MV-4-11 (cell line): ENCODE measurements at places on chromosomes 6 and 20.

DNA sequence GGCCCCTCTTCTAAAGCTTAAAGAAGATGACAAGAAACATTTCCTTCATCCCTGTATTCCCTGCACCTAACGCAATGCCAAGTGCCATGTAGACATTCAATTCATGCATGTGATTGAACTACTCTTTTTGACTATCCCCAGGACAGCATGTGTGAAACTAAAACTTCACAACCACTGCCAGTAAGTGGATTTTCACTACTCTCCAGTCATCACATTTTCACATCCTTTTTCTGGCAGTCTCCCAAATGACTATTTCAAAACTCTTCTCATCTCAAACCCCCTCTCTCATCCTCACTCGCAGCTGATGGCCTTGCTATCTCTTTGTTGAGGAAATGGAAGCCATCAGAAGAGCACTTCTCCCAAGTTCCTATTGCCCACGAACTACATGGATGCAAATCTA, 122.6 kb downstream of the OPRM1 start:
- DNase-seq: peak; percentile 95

DNA sequence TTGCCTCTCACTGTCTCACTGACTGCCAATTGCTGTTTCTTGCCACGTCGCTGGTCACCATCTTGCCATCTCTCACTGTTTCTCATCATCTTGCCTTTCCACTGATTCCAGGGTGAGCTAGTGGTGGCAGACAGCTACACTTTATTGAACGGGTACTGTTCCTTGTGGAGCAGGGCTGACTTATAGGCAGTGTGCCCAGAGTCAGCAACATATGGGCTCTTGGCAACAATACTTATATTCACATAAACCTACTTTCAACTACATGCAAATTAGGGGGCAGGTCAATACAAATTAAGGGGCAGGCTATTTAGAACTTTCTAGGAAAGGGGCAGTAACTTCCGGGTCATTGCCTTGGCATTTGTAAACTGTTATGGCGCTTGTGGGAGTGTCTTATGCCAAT, 186.2 kb upstream of the SYNDIG1 start:
- DNase-seq: no peak

- peak; percentile 97 for DNase-seq
Measured at GRCh38 chr6:122717350-122717749, 62.2 kb upstream of the FABP7 start.

- no peak for DNase-seq
Measured at GRCh38 chr6:39820553-39820952, 28.4 kb downstream of the DAAM2 start.

DNA sequence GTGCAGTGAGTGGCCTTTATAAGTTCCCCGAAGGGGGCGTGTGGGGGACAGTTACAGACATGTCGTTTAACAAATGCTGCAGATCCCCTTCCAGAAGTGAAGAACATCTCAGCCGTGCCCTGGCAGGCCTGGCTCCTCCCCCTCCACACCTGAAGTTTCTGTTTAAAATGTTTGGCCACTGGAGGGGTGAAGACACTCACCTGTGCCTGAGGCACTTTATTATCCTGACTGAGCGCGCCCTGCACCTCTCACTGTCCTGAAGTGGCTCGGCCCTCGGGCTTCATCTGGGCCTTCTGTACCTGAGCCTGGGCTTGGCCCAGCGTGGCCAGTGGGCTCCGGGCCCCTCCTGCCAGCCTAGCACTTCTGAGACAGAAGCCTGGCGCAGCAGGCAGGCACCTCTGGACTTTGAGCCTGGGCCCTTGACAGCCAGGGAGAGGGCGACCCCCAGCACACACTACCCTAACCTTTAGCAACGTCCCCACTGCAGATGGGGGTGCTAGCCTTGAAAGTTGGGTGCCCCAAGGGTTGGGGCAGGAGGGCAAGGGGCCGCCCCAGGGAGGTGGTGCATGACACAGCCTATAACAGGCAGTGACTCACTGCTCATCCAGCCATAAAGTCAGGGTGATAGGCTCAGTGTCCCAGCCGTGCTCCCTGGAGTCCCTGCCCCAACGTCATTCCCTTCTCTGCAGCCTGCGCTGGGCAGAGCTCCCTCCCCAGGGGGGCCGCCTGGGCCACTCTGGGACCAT, 13.6 kb upstream of the GATA5 start:
- no peak for DNase-seq

GRCh38 chr6:34273242-34273805, 24.5 kb upstream of the SMIM29 start:
- DNase-seq: peak; percentile 33

DNA sequence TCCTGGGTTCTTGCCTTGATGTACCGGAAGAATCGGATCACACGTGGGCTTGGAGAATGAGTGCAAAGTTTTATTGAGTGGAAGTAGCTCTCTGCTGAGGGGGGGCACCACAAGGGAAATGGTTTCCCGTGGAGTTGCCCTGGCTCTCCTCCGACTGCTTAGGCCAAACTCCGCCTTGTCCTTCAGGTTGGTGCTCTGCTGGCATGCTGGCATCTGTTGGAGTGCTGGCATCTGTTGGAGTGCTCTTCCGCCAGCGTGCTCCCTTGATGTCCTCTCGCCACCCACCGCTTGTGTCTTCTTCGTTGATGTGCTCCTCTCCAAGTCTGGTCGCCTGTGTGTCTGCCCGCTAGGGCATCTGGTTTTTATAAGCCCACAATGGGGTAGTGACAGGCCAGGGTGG, 317.1 kb upstream of the HSF2 start:
- no peak for DNase-seq

DNA sequence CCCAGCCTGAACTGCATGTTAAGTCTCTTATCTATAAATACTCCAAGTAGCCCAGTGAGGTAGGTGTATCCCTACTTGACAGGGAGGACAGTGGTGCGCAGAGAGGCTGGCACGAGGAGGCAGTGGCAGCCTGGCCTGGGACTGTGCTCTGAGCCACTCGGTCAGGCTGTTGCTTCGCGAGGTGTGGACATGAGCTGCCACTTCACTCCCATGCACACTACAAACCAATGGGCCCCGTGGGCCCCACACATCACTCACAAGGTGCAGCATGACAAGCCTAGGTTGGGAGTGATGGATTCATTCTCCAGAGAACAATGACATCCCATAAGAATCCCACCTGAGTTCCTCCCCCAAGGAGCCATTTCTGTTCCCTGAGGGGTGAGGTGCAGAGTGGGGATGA, 54.9 kb downstream of the TMEM242 start:
- DNase-seq: no peak

DNA sequence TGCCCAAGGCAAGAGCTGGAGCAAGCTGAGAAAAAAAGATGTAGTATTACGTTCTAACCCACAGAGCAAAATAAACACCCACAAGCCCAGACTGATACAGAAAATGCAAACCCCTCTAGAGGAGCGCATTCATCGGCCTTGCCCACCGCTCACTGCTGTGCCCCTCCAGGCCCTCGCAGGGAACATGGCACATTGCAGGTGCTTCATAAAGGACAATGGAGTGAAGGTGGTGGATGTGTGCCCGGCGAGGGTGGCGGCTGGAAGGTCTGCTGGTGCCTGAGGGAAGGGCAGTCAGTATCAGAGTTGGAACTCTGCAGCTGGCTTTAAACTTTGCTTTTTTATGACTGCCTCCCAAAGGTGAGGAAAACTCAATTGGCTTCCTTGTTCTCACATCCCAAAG, 18.5 kb upstream of the IRF4 start:
- DNase-seq: no peak

DNA sequence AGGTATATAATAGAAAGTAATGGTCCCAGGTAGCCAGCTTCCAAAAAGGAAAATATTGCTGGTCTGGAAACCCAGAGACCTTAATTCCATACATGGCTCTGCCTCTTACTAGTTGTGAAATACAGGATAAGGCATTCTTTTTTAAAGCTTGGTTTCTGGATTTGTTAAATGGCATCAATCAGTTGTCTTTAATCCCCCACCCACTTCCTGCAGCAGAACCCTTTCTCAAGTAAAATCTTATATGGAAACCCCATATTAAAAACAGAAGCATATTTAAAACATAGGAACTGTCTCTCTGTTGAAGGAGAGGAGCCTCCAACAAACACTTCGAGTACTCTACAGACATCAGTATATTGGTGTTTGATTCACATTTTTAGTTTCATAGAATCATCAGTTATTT, 6.2 kb upstream of the LCA5 start:
- DNase-seq: no peak

DNA sequence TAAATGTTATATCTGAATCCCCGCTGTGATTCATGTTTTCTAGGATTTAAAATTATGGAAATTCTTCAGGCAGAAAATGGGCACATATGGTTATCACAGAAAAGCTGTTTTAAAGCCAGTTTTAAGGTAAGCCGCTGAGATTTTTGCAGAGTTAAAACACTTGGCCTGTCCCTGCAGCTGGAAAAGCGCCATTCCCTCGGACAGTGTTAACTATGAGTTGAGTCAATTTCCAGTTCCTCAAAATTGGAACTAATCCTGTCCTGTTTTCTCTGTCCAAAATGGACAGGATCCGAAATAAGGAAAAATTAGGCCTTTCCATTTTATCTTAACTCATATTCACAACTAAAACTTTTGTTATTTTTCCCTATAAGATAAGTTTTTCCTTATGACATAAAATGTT, 225.2 kb downstream of the SAMD5 start:
- no peak for DNase-seq

- no peak for DNase-seq
Measured at GRCh38 chr20:10023911-10024310, 10.9 kb upstream of the ANKEF1 start.

DNA sequence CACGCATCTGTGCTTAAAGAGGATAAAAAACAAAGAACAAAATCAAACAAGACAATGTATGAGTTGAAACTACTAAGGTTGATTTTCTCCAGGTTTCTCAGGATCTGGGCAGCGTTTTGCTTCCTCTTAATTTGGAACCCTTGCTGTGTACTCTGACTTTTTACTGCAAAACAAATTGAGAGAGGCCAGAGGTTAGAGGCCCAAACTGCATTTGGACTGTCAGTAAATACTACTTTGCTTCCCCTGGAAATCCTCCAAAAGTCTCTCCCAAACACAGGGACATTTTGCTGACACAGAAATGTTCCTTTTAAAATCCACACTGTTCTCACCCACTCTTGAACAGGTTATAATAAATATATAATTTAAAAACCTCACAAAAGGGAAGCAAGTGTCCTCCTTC, 1.1 kb downstream of the ARG1 start:
- DNase-seq: no peak

GRCh38 chr6:30889921-30890645, 5.8 kb downstream of the DDR1 start:
- no peak for DNase-seq

DNA sequence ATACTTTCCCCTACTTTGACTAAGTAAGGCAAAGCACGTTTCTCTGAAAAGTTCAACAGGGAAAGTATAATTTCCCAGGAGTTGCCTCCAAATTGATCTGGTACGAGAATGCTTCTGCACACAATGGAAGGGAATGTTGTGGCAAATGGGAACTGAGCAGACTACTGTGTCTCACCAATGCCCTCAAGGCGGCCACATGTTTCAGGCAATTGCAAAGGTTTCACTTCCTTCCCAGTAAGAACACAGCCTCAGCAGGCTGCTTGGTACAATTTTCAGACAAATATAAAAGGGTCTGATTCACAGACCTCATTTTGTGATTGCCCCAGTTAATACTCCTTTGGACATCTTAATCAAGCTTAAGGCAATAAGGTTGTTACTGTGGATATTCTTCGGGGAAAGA, 71.2 kb downstream of the KIAA0319 start:
- peak; percentile 81 for DNase-seq

GRCh38 chr20:58604128-58604881, 46.8 kb upstream of the STX16 start:
- no peak for DNase-seq

DNA sequence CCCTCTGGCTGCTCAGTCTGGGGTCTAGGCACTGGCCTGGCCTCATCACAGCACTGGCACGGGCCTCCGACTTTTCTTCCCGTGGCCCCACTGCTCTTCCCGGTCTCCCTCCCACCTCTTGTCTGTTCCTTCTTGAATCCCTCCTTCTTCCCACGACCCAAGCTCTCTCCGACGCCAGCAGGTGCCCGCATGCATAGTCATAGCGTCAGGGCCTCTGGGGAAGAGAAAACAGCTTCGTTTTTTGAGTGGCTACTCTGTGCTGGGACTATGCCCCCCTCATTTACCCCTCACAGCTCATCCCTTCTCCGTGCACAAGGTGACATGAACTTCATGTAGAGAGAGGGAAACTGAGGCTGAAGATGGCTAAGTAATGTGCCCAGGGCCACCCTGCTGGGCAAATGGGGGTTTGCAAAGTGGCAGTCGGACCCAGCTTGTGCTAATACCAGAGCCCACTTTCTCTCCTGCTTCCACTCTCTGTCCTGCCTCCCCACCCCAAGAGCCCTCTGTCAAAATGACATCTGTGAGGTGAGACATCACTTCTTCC, 59.2 kb downstream of the SYNJ2 start:
- no peak for DNase-seq

DNA sequence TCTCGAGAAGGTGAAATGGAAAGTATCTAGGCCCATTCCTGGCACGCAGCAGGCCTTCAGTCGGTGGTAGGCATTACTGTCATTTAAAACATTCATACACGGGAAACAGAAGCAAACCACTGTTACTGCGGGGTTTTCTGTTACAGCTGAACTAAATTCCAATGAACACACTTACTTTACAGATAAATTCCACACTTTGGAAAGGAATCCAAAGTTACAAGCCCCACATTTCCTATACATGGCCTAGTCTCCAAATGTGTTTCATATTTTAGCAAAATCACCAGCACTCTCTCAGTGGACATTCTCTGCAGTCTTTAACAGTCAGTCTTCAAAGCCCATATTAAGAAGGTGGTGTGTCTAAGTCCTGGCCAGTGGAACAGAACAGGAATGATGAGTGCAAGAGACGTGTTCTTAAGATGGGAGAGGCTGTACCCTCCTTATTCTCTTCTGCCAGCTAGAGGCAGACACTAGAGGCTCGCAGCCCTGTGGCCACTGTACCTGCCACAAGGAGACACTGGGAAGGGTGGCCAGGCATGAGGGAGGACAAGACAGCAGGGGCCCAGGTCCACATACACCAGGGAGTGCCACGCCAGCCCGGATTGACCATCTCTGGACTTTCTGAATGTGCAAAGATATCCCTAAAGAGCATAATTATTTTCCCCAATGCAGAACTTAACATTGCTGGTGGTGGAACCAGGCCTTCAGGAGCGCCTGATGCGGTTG, 76.4 kb downstream of the CDC5L start:
- DNase-seq: no peak

DNA sequence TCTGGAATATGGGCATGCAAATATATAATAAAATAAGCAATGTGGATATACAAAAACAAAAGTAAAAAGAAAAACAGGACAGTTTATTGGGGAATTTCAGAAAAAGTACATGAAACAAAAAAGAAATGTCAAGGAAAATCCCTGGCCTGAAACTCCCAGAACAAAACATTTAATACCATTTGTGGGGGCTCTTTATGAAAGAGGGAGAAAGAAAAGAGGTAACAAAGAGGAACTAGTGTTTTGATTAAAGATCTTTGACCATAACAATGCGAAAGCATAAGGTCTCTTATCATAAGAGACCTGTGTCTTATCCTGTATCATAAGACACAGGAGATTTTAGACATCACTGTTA, 88.6 kb upstream of the ARID1B start:
- DNase-seq: no peak
